Gastroesophageal sphincter (tissue), 4 donors: ENCODE measurements at places on chromosomes 5 and 9. TPM values are rescaled to one million over a fixed set of nuclear protein-coding genes. Genes with fewer than 3 reads are reported as not detected.
A peak's percentile ranks its signal among the peaks of the same experiment; 100 is the strongest.

DNA sequence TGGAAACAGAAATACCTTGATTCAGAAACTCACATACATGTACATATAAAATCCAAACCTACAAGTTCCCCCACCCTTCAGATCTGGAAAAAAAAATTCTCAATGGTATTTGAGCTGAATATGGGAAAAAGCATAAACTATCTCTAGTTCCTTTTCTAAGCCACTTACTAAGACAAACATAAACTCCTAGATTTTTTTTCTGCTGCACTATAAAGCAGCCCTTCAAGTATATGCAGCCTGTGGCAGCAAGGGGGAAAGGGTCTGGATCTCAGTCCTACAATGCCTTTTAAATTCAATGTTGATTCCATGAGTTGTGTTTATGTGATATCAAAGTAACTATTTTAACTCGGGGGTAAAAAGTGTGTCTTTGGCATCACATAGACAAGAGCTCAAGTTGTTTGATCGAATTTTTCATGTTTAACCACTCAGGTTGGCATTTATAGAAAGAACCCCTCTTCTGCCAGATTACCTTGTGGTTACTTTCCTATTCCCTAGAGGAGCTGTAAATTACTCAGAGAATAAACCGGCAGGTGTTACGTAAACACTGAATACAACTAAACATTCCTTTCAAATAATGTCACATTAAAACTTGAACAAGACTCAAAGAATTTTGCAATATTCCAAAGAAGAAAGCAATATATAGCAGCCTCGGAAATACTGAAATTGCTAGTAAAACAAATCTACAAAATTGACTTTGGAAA is 91.8 kb upstream of the FER start:
- peak; percentile 53 for ATAC-seq

DNA sequence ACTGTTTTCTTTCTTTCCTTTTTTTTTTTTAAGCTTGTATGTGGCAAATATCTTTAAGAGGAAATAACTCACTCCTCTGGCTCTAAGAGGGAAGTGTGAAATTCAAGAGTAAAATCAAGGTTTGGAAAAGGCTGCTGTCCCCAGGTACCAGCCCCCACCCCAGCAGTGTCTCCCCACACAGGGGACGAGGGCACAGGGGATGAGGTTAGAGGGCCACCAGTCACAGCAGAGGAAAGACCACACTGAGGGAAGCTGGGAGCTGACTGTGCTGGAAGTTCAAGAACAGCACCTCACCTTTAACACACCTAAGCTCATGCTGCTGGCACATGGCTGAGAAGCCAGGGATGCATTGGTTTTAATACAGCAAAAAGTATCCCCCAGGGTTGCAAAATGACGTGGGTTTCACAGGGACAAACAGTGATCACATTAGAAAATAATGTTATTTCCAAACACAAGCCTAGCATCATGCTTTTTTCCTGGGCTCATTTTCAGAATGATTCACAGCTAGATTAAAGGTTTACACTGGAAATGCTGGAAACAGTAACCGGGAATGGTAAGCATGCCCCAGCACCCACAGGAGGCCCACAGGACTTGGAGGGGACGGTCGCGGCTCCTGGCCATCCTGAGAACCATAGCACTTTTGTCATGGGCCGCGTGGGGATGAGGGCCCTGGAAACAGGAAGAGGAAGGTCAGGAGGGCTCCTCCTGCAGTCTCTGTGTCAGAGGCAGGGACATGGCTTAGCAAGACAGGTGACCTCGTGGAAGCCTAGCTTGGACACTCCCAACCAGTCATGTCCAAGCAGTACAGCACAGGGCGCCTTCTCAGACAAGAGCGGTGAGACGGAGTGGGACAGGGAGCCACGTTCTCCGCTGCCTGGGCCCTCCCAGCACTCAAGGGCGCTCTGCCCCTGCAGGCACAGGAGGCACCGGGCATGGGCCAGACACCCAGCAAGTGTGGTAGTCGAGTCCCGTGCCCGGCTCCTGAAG is 6.9 kb downstream of the LPCAT1 start:
- peak; percentile 22 for ATAC-seq

DNA sequence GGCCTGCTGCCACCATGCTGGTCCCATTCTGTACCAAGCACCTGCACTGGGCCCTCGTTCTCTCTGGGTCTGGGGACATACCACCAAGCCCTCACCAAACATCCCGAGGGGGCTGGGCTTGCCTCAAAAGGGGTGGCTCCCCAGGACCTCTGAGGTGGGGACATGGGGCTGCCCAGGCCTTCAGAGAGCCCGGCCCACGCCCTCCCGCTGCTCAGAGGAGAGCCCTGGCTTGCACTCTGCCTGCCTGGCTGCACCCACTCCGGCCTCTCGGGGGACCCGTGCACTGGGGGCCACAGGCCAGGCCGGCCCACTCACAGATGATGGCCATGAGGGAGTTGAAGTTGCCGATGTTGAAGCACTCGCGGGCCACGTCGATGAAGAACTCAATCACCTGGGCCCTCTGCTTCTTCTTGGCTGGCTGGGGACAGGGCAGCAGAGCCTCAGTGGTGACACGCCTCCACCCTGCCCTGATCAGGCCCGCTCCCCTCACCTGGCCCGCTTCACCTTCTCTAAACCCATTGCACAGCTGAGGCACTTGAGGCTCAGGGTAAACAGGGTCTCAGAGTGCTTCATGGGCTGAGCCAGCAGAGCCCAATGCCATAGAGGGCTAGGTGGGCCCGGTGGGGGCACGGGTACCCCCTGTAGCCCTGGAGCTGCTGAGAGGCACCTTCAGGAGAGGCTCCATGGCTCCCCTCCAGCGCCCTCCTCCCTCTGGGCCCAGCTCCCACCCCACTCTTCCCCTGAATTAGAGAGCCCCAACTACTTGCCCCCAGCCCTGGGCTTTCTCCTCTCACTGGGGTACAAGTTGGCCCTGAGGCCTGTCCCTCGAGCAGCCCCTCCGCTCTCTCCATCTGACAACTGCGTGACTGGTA is 47.7 kb upstream of the RNF130 start:
- no peak for ATAC-seq

GRCh38 chr9:14349447-14350348 is 35.8 kb upstream of the NFIB start:
- ATAC-seq, result no peak

DNA sequence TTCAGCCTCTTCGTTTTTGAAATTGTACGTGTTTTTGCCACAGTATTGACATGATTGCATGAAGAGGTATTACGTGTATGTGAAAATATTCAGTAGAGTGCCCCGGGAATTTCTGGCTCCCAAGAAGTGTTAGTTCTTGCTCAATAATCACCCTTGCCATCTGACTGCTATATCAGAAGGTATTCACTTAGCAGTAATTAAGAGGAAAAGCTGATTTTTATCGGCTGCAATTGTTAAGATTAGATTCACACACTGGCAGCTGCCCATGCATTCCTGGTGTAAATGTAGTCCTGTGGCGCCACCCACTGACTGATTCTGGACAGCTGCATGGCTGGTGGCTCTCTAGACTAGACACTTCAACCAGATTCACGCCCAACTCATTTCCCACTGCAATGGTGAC is 440.1 kb upstream of the ADAMTS16 start:
- no peak for ATAC-seq

The HAND1 gene
- total RNA-seq, result not detected
